Mesothelial cell of epicardium (in vitro differentiated cells): ENCODE measurements at places on chromosomes 6 and 20.

DNA sequence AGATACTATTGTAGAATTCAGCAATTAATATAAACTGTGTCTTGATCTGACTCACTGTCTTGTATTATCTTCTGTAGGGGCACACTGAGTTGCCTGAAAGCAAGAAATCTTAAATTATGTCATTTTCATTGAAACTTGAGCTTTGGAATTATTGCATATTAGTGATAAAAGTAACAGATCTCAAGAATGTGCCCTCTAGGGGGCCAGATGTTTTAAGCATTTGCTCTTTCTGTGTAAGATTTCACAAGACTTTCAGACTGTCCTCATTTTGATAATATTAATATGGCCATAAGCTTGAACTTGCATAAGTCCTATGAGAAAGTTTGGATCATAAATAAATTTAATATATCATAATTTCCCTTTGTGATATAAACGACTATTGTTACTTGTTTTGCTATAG is 55.5 kb upstream of the MYO6 start:
- H3K27ac ChIP-seq = no peak overlapping the region
- DNase-seq = no peak
- no peaks in the 10 kb centered on the region for H3K4me1 ChIP-seq
- H3K4me3 ChIP-seq = no peak overlapping the region
- H3K36me3 ChIP-seq = peaks cover 39% of the 10 kb centered on the region

DNA sequence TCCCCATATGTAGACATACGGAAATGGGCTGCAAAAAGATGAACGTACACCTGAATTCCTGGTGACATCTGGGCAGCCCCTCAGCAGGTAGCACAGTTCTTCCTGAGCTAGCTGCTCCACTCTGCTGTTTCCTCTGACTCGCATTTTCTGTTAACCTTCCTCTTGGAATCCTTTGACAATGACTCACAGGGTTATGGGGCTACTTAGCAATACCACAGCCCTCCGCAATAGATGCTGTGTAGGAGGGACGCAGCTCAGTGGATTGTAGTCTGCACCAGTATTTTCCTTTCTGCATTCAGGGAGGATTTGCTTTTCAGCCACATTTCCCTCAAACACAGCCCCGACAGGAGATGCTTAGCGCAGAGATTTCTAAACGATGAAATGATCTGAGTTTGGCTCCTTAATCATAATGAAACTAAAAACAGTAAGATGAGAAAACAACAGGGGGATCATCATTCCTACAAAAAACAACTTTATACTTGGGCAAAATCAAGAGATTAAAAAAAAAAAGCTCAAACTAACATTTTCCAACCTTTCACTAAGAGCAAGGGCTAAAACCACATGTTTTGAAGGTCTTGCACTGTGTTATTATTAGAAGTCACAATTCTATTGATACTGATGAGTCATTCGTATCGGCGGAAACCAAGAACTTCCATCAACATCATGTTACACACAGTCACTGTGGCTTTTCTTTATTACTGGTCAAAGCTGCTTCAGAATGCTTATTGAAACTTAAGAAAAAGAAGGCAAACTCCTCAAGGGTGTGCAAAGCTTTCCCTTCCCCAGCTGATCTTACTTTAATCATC is 12.2 kb downstream of the BACH2 start:
- H3K36me3 ChIP-seq = peaks cover 9% of the 10 kb centered on the region
- peak overlapping the region; percentile 35 for H3K4me3 ChIP-seq
- H3K4me1 ChIP-seq = peaks cover 37% of the 10 kb centered on the region
- peak overlapping the region; percentile 82 for H3K27ac ChIP-seq

GRCh38 chr6:14172562-14172961 is 55.0 kb downstream of the CD83 start:
- no peak for DNase-seq
- H3K4me1 ChIP-seq = no peaks in the 10 kb centered on the region
- no peak overlapping the region for H3K4me3 ChIP-seq
- H3K27ac ChIP-seq = no peak overlapping the region
- peaks cover 4% of the 10 kb centered on the region for H3K36me3 ChIP-seq

DNA sequence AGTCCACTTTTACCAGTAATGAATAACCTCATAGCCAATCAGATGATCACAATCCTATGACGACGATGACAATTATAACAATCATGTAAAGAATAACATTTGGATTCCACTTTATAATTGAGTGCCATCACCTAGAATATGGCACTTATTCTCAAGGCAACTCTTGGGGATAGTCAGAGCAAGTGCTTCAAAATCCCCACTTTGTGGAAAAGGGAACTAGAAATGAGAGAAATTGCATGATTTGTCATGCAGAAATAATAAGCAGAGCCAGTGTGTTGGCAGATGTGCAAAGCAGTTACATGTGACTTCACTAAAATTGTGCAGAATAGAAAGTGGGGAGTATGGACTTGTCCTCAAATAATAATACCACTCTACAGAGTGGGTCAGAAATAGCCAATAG is 41.3 kb downstream of the FRK start:
- no peaks in the 10 kb centered on the region for H3K27me3 ChIP-seq
- no peak overlapping the region for H3K4me3 ChIP-seq
- DNase-seq = no peak
- H3K27ac ChIP-seq = peak overlapping the region; percentile 15
- H3K4me1 ChIP-seq = peaks cover 28% of the 10 kb centered on the region

- H3K27ac ChIP-seq = no peak overlapping the region
- H3K4me3 ChIP-seq = no peak overlapping the region
- no peak for DNase-seq
- H3K36me3 ChIP-seq = no peaks in the 10 kb centered on the region
- peaks cover 42% of the 10 kb centered on the region for H3K27me3 ChIP-seq
These were observed 37.0 kb upstream of the IGF2R start for GRCh38 chr6:159931846-159932245.

- DNase-seq = no peak
- no peaks in the 10 kb centered on the region for H3K4me1 ChIP-seq
- no peaks in the 10 kb centered on the region for H3K36me3 ChIP-seq
- no peak overlapping the region for H3K27ac ChIP-seq
- no peak overlapping the region for H3K4me3 ChIP-seq
- peaks cover 29% of the 10 kb centered on the region for H3K27me3 ChIP-seq
These were observed 11.0 kb downstream of the TREML2 start for GRCh38 chr6:41189967-41190366.

GRCh38 chr20:57467742-57468141 is 57.2 kb downstream of the CTCFL start:
- H3K27me3 ChIP-seq = peaks cover 2% of the 10 kb centered on the region
- no peaks in the 10 kb centered on the region for H3K36me3 ChIP-seq
- H3K4me3 ChIP-seq = no peak overlapping the region
- peaks cover 25% of the 10 kb centered on the region for H3K4me1 ChIP-seq

GRCh38 chr6:105867277-105867676 is 218.9 kb upstream of the PRDM1 start:
- H3K27me3 ChIP-seq = peaks cover 35% of the 10 kb centered on the region
- H3K4me1 ChIP-seq = peaks cover 3% of the 10 kb centered on the region
- no peak overlapping the region for H3K27ac ChIP-seq

GRCh38 chr6:53011979-53012378 is 16.9 kb upstream of the GSTA4 start:
- H3K27ac ChIP-seq = no peak overlapping the region
- H3K36me3 ChIP-seq = peaks cover 51% of the 10 kb centered on the region
- no peaks in the 10 kb centered on the region for H3K27me3 ChIP-seq
- H3K4me3 ChIP-seq = no peak overlapping the region

GRCh38 chr6:90596967-90597539 is 10.2 kb upstream of the MAP3K7 start:
- no peaks in the 10 kb centered on the region for H3K4me1 ChIP-seq
- H3K36me3 ChIP-seq = no peaks in the 10 kb centered on the region
- H3K27me3 ChIP-seq = peaks cover 57% of the 10 kb centered on the region
- no peak overlapping the region for H3K27ac ChIP-seq
- no peak overlapping the region for H3K4me3 ChIP-seq

- no peak overlapping the region for H3K27ac ChIP-seq
- no peak for DNase-seq
- H3K36me3 ChIP-seq = peaks cover 9% of the 10 kb centered on the region
- peaks cover 12% of the 10 kb centered on the region for H3K4me1 ChIP-seq
These were observed 216.9 kb downstream of the EYA2 start for GRCh38 chr20:47111576-47111975.

GRCh38 chr6:75334266-75335040 is 49.9 kb upstream of the TMEM30A start:
- DNase-seq = no peak
- no peaks in the 10 kb centered on the region for H3K36me3 ChIP-seq
- H3K27me3 ChIP-seq = no peaks in the 10 kb centered on the region

DNA sequence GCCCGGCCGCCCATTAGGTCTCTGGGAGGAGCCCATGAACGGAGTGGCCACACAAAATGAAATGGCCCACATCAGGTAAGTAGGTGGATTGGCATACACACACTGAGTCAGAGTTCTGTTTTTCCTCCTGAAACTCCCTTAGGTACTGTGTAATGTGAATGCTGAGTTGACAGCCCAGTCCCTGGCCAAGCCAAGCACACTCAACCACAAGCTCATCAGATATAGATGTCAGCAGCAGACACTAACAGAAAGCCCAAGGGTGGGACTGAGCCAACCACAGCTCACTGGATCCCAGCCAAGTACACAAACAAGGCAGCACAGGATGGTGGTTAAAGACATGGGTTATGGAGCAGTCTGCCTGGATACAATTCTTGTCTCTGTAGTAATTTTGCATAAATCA is 403.4 kb downstream of the GJA1 start:
- DNase-seq = no peak
- no peak overlapping the region for H3K4me3 ChIP-seq
- peaks cover 11% of the 10 kb centered on the region for H3K4me1 ChIP-seq
- H3K36me3 ChIP-seq = no peaks in the 10 kb centered on the region
- no peak overlapping the region for H3K27ac ChIP-seq

GRCh38 chr6:114431641-114432040 is 88.8 kb upstream of the HS3ST5 start:
- DNase-seq = no peak
- H3K36me3 ChIP-seq = no peaks in the 10 kb centered on the region
- H3K27ac ChIP-seq = no peak overlapping the region
- no peak overlapping the region for H3K4me3 ChIP-seq
- no peaks in the 10 kb centered on the region for H3K4me1 ChIP-seq

- H3K36me3 ChIP-seq = no peaks in the 10 kb centered on the region
- no peak overlapping the region for H3K27ac ChIP-seq
- no peak overlapping the region for H3K4me3 ChIP-seq
These were observed 27.7 kb downstream of the BFSP1 start for GRCh38 chr20:17503301-17504065.

DNA sequence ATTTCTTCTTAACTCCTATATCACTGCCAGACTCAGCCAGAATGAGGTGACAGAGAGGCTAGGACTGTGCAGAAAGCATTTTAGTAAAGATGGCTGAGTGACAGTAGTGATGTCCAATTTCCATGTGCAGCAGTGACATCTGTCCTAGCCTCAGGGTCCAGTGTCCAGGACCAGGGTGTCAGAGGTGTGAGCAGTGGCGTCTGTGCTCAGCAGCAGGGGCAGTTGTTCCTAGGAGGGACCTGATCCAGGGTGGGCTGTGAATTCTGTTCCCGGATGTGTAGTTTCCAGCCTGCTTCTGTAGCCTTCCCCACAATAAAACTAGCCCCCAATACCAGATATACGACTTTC is 6.0 kb downstream of the HLA-B start:
- no peak for DNase-seq
- no peak overlapping the region for H3K4me3 ChIP-seq
- no peaks in the 10 kb centered on the region for H3K36me3 ChIP-seq
- peaks cover 92% of the 10 kb centered on the region for H3K27me3 ChIP-seq

GRCh38 chr6:96991618-96992342 is 67.3 kb downstream of the KLHL32 start:
- no peak for DNase-seq
- no peak overlapping the region for H3K27ac ChIP-seq
- no peaks in the 10 kb centered on the region for H3K4me1 ChIP-seq
- peaks cover 2% of the 10 kb centered on the region for H3K36me3 ChIP-seq
- no peak overlapping the region for H3K4me3 ChIP-seq
- H3K27me3 ChIP-seq = no peaks in the 10 kb centered on the region

DNA sequence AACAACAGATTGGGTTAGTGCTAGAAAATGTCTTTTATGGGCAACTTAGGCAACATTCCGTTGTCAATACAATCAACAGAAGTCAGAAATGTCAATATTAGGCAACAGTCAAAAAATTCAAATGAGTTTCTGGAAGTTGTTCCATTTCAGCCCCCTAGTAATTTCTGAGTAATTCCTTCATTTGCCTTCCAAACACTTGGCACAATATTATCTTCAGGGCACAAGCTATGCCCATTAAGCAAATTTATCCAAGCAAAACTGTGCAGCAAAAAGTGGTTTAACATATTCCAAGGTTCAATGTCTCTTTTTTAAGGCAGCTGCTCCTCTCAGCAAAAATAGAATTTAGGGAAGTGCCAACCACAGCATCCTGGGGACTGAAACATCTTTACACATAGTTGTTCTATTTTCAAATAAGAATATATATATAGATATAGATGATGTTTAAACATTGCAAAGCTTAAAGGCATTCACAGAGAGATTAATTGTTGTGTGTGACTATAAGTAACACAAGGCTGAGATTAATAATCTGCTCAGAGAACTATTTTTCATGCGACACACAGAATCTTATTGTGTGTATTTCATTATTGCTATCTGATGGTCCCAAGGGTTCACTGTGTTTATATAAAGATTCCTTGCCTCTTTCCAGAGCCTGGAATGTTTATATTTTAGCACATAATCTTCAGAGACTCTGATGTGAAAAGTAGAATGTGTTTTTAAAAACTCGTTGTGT is 75.2 kb upstream of the ADTRP start:
- no peak for DNase-seq
- peaks cover 15% of the 10 kb centered on the region for H3K4me1 ChIP-seq
- no peak overlapping the region for H3K4me3 ChIP-seq
- no peak overlapping the region for H3K27ac ChIP-seq
- H3K36me3 ChIP-seq = no peaks in the 10 kb centered on the region
- H3K27me3 ChIP-seq = no peaks in the 10 kb centered on the region

- H3K36me3 ChIP-seq = no peaks in the 10 kb centered on the region
- H3K27ac ChIP-seq = no peak overlapping the region
- H3K4me1 ChIP-seq = peaks cover 7% of the 10 kb centered on the region
These were observed 13.7 kb downstream of the RAET1E start for GRCh38 chr6:149884215-149884614.

DNA sequence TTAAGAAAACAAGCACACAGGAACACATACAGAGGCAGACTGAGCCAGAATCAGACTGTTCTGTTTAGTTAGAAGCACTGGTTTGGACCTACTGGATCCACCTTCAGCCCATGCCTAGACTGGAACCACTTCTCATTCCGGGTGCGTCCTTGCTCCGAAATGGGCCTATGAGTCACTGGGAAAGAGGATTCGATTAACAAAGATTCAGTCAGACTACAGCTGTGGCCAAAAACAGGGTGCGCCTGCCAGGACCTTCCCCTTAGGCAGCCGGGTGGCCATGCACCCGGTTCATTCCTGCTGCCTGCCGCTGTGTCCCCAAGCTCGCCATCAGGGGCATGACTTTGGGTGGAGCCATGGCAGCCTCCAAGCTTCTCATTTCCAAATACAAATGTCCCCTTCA is 14.5 kb upstream of the KCNK5 start:
- no peak overlapping the region for H3K27ac ChIP-seq
- no peaks in the 10 kb centered on the region for H3K36me3 ChIP-seq
- no peak overlapping the region for H3K4me3 ChIP-seq
- H3K4me1 ChIP-seq = no peaks in the 10 kb centered on the region

DNA sequence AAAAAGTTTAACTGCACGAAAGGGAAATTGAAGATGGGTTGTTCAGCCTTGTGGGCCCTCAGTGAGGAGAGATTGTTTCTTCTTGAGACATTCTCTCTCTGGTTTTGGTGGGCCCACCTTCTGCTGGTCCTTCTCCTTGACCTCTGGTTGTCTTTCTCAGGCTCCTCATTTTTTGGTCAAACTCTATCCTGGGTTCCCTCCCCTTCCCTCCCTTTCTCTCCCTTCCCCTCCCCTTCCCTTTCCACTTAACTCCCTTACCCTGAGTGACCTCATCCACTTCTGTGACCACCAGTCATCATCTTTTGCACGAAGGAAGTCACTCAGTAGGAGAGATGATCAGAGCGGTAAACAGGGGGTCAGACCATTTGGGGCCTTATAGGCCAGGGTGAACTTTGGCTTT is 71.5 kb upstream of the RALY start:
- DNase-seq = no peak
- peaks cover 1% of the 10 kb centered on the region for H3K27me3 ChIP-seq
- peaks cover 3% of the 10 kb centered on the region for H3K4me1 ChIP-seq
